ENCODE measurements at places on chromosomes 3 and 15.

- peak; percentile 88 for DNase-seq
Measured at GRCh38 chr3:67362686-67363085, 291.7 kb downstream of the SUCLG2 start.

- no peak for DNase-seq
Measured at GRCh38 chr3:139159356-139159755, 114.7 kb upstream of the PRR23C start.

DNA sequence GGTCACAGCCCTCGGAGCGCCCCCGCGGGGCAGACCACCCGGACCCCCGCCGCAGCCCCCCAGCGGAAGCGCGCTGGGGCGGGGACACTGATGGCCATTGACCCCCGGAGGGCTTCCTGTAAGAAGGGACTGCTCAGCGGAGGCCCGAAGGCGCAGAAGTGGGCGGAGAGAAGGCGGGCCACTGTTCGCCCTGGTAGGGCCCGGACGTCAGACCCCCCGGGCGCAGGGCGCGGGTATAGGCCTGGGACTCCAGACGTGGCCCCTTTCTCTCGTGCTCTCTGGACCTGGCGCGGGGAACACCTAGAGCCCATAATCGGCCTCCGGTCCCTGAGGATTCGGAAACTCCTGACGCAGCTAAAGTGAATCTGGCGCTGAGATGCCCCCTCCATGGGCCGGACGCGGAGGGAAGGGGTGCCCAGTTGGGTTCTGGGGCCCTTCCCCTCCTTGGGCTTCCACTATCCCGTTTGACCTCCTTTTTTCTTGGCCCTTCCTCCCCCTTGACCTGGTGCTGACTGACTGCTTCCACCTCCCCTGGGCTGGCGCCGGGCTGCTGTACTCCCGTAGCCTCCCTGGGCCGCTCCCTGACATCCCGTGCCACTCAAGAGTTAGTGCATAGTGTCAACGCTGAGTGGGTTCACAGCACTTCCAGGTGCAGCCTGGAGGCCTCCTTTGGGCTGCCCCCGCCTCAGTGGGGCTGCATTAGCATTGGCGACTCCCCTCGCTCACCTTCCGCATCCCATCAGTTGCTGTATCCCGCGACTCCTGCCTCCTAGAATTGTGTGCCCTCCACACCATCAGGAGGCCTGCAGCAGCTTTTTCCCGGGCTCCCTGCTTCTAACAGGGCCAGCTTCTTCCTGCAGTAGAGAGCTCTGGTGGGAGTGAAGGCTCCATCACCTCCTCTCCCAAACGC, 694 bp downstream of the ABTB1 start:
- DNase-seq = peak; percentile 24

GRCh38 chr3:107884028-107884427, 206.8 kb downstream of the CD47 start:
- DNase-seq = no peak

- DNase-seq = no peak
Measured at GRCh38 chr15:74403588-74403919, 30.2 kb downstream of the SEMA7A start.

All from NCI-H226 (cell line).